ENCODE measurements at places on chromosomes 7 and 10.
A peak's percentile ranks its signal among the peaks of the same experiment; 100 is the strongest.

DNA sequence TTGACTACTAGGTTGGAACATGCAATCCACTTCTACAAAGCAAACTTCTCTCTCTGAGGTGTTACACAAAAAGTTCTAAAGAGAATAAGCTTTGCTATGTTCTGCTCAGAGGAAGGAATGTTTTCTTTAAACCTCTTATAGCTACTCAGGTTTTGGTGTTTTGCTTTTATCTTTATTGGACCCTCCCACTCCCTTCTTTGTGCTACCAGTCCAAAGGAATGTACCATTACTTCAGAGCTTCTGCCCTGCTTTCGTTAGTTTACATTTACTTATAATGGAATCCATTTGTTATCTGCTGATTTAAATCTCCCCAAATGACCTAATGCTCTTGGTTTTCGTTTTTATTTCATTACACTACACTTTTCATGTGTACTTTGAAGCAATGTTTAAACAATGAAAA lies 154.9 kb downstream of the ATE1 start:
- no peak for DNase-seq

DNA sequence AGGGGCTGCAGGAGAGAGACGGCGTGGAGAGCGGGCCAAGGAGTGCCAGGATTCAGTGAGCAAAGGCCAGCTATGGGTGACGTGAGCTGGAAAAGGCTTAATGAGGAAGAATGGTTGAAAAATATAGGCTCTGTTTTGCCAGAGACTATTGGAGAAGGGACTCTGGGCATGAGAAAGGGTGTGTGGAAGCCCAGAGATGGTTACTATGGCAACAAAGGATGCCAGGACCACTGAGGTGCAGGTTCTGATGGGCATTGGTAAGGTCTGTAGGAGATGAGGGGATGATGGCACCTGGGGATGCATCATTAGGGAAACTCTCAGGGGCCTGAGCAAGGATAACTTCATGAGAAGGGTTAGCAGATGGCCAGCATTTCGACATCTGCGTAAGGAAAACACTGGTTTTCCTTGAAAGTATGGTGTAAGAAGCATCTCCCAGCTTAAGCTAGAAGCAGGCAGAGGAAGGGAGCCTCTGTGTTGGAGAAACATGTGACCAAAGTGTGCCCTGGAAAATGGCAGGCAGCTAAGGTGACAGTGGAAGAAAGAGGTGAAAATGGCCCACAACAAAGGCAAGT lies 21.6 kb upstream of the FAM180A start:
- DNase-seq: no peak

- no peak for DNase-seq
Measured at GRCh38 chr10:50572017-50572491, 51.7 kb downstream of the SGMS1 start.

DNA sequence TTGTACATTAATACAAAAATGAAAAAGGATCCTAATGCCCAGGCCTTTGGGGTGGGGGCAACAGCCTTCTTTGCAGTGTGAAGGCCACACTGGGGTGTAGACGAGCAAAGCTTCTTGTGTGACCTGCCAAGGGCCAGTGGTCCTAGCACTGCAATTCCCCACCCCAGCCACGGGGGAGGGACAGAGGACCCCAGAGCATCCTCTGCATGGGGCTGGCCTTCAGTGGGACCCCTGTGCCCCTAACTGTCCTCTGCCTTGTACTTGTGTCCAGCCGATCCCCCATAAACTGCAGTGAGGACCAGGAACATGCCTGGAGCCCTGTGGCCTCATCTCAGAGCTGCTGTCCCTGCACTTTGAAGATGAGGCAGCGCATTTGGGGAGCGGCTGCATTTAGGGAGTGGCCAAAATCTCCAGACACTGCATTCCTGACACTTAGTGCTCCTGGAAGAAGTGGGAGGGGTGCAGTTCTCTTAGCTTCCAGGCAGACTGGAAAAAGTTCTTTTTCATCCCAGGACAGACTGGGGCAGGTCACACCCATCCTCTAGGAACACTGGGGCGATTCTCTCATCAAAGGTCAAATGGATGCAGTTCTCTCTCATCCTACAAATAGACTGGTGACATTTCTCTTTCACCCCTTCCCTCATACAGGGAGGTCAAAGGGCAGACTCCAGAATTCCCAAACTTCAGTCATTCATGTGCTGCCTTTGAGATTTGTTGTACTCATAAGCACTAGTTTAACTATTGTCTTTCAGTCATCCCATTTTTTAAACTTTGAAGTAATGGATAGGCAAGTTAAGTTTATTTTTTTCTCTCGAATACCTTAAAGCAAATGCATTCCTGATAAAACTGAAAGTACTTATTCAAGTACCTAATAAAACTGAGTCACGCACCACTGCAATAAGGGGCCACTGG lies 922 bp upstream of the MYO1G start:
- DNase-seq: no peak

- DNase-seq: peak; percentile 98
Measured at GRCh38 chr7:44606341-44607140, at the start of gene OGDH. TSS of gene OGDH (plus strand) at chr7:44606627. CDS start at chr7:44624344, 17,717 bp downstream.

DNA sequence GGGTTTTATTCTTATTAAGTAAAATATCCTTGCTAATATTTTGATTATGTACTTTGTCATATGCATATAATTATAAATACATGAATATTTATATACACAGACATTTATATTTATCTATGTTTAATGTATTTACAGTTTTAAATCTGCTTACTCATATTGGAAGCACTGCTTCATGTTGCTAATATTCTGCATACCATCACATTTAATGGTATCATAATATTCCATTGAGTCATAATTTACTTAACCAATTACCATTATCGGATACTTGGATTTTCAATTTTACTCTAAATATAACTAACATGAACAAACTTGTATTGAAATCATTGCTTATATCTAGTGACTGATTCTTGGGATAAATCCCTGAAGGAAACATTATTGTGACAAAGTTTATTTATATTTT lies 155.2 kb downstream of the MBL2 start:
- no peak for DNase-seq

GRCh38 chr7:115340828-115341227 lies 418.9 kb downstream of the MDFIC start:
- DNase-seq: no peak

GRCh38 chr10:26468700-26469099 lies 30.6 kb downstream of the APBB1IP start:
- no peak for DNase-seq

GRCh38 chr10:95482501-95483233 lies 78.5 kb downstream of the SORBS1 start:
- no peak for DNase-seq

DNA sequence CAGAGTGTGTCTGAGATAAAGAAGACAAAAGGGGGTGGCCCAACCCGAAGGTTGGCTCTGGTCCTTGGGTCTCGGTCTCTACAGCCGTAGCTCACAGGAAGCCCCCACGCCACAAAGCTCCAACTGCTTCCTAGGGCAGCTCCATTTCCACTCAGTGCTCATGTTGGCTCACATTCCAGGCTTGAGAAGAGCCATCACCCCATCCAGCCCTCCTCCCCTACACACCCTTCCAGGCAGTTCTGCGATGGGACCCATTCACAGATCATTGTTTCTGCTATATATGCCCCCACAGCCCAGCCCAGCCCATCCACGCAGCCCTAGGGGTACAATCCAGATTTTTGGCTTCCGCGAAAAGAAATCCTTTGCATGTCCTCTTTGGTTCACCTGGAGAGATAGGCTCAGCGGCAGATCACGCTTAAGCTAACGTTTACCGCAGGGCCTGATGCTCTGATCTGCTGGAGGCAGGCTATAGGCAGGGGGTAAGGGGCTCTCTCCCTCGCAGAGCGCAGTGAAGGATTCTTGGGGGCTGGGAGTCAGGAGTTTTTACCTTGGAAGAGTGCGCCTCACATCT lies 6.2 kb upstream of the HOXA11 start:
- DNase-seq: no peak

- no peak for DNase-seq
Measured at GRCh38 chr10:122981066-122981464, 864 bp downstream of the PSTK start.

GRCh38 chr10:103193820-103194529 lies 903 bp upstream of the NT5C2 start:
- DNase-seq: no peak

- no peak for DNase-seq
Measured at GRCh38 chr10:11243425-11244222, 226.0 kb downstream of the CELF2 start.

GRCh38 chr7:156612930-156613329 lies 27.6 kb upstream of the RNF32 start:
- DNase-seq: no peak

GRCh38 chr7:90424720-90425119 lies 21.5 kb downstream of the CLDN12 start:
- DNase-seq: no peak

DNA sequence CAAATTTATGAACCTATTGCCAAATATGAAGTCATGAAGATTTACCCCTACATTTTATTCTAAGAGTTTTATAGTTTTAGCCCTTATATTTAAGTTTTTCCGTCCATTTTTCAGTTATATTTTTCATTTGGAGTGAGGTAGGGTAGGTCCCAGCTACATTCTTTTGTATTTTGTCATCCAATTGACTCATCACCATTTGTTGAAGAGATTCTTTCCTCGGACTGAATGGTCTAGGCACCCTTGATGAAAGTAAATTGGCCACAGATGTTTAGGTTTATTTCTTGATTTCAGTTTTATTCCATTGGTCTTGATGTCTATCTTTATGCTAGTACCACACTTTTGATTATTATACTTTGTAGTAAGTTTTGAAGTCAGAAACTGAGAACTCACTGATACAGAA lies 22.7 kb downstream of the CYP2C19 start:
- DNase-seq: no peak

GRCh38 chr10:110706690-110707098 lies 62.6 kb downstream of the RBM20 start:
- DNase-seq: no peak

DNA sequence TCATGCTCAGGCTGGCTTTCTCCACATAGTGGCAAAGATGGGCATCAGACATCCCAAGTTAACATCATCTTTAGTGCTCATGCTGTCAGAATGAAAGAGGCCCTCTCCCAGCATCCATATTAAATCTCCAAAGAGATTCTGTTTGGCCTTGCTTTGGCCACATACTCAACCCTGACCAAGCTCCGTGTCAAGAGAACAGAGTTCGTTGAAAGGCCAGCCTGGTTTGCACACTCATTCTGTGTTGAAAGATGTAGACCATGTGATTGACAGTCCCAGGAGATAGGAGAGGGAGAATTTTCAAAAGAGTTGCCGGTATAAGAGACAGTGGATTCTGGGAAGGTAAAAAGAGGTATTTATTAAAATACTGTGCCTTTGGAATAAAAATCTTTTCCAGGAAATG lies 19.7 kb downstream of the MET start:
- DNase-seq: no peak

- no peak for DNase-seq
Measured at GRCh38 chr7:70706204-70706603, 425.7 kb upstream of the GALNT17 start.

DNA sequence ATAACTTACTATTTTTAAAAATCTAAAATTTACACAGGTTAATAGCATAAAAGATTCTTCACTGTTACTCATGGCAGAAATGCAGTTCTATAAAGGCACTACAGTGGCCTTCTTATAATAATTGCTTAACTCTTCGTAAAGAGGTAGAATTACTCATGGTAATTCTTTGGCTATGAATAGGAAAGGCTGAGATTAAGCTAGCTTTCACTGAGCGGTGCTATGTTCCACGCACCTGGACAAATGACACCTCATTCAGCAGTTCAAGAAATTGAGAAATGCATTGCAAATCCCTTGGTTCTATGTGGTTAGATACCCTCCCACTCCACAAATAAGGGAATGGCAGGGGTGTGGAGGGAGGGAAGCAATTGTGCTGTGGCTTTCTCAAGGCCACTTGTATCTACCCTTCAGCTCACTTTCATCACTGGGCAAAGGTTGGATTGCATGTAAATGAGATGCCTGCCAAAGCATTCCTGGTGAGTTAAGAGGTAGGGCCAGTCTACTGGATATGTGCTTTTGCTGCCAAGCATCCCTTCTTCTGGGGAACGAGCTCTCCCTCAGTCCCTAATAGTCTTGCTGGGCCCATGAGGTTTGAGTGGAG lies 210.9 kb downstream of the TEX36 start:
- no peak for DNase-seq

GRCh38 chr7:37181550-37181932 lies 267.1 kb downstream of the ELMO1 start:
- no peak for DNase-seq

DNA sequence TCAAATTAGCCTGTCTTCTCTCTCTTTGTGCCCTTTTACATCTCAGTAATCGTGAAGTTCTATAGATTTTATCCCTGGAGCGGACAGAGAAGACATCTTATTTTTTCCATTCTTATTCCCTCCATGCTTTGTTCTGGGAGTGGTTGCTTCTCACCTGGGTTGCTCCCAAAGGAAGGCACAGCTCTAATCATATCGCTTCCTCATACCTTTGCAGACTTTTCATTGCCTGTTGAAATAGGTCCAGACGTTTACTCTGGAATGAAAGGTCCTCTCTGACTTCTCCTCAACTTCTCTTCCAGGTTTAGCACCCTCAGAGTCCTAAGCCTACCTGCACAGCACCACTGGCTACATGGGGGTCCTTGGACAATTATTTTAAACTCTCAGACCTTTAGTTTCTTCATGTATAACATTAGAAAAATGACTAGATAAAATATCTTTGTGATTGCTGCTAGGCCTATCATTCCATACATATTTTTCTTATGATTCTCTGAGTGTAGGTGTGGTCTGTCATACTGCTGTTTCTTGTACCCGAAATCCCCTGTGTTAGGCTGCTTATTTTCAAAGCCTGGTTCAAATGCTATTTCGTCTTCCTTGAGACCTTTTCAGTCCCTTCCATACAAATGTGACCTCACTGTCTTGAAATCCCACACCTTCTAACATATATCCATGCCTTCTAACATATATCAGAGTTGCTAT lies 418.1 kb downstream of the GFRA1 start:
- no peak for DNase-seq

DNA sequence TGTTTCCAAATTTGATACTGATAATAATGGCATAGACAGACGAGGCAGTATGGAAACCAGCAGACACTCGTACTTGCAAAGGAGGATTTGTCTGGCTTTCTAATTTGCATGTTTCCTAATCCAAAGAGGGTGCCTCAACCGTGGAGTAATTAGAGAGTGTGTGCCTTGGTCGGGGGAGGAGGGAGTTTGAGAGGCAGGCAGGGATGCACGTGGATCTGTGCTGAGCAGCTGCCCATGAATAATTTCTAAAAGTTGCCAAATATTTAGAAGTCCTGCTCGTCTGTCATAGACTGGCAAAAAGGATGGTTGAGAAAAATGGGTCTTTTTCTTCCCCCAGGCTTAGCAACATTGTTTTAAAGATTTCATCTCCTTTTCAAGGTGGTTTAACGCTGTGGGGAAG lies 69.4 kb downstream of the PTPRE start:
- no peak for DNase-seq
